ENCODE measurements at places on chromosomes 16 and 17.

GRCh38 chr16:28496844-28497243, 2.4 kb downstream of the APOBR start:
- no peak for DNase-seq

DNA sequence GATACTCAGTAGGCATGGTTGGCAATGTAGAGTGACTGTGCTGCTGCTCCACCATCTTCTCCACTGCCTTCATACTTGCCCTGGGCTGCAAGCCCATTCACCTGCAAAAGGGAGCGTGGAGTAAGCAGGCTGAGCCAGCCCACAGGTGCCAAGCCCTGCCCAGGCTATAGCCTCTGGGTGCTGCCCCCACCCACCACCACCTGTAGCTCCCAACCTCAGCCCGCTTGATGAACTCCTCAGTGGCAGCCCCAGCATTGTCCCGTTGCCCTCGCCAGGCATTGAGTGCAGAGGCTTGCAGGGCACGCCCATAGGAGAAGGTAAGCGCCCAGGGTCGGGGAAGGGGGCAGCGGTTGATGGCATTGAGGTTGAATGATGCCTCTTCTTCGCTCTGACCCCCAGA, 2.2 kb upstream of the PIGS start:
- DNase-seq: no peak

DNA sequence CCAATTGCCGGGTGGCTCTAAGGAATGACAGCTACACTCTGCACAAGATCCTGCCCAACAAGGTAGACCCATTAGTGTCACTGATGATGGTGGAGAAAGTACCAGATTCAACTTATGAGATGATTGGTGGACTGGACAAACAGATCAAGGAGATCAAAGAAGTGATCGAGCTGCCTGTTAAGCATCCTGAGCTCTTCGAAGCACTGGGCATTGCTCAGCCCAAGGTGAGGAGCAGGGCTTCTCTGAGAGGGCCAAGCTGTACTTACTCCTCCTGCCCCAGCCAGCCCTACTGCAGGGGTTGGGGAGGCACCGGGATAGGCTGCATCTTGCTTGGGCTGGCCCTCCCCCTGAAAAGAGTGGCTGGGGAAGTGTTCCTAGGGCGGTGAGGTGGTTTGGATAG, 2.8 kb upstream of the FTSJ3 start:
- DNase-seq: no peak

GRCh38 chr16:4498546-4499195, 22.5 kb downstream of the HMOX2 start:
- peak; percentile 16 for DNase-seq

GRCh38 chr16:11635113-11635652, 33.1 kb upstream of the SNN start:
- DNase-seq: no peak

GRCh38 chr17:20028443-20028842, 19.3 kb downstream of the SPECC1 start:
- peak; percentile 6 for DNase-seq

- DNase-seq: no peak
Measured at GRCh38 chr16:23521037-23521743, 10.9 kb upstream of the GGA2 start.

DNA sequence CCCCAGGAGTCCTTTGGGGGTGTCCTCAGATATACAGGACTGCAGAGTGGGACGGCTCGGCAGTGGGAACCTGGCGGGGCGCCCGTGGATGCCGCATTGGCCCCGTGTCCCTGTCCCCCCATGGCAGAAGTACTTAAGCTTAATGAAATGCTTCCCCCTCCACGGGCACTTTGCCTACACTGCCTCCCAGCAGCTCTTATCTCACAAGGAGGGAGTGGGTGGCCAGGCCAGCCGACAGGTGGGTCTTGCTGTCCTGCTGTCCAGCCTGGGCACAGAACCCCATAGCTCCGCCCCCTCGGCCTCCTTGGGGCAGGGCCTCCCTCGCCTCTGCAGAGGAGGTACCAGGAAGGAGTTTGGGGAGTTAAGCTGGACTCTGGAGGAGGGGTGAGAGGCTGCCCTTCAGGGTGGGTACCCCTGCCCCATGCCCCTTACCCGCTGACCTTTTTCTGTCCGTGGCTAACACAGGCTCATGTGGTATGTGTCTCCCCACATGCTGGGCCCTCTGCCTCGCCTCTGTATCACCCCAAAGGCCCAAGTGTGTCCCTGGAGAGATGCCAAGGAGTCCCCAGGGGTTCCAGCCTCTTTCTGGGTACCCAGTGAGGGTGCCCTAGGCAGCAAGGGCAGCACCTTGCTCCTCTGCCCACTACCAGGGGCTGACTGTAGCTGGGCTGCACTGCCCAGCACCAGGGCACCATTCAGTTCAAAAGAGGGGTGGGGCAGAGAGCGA, 8.7 kb downstream of the THRA start:
- DNase-seq: peak; percentile 76

- DNase-seq: no peak
Measured at GRCh38 chr16:27455700-27456099, 53.7 kb downstream of the IL21R start.

Measured in erythroblast (primary cell).